ENCODE measurements at places on chromosomes 6 and 20.

DNA sequence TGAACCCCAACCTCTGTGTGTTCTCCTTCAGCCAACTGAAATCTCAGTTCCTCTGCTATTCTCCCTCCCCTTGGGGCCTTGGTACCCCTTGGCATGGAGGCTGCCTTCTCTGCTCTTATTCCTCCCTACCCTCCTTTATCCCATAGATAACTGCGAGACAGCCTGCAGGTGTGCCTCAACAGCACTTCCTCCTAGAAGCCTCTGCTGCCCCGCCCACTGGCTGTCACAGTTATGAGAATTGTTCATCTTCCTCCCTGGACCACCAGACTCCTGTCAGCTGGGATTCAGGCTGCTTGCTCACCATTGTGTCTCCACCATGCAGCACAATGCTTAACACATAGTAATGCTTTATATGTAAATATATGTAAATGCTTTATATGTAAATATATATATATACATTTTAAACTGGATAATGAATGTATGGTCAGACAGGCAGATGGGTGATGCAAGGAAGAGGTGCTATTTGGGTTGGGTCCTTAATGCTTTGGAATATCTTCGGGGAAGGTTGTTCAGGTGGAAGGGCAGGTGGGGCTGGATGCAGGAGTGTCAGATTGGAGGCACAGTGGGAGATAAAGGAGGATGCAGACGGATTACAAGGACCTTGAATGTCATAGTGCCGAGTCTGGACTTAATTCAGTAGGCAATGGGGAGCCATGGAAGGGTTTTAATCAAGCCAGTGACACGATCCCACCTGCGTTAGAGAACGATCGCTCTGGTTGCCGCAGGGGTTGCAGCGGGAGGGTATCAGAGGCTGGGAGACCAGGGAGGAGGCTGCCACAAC is 4.9 kb downstream of the CDH22 start:
- no peak for DNase-seq

DNA sequence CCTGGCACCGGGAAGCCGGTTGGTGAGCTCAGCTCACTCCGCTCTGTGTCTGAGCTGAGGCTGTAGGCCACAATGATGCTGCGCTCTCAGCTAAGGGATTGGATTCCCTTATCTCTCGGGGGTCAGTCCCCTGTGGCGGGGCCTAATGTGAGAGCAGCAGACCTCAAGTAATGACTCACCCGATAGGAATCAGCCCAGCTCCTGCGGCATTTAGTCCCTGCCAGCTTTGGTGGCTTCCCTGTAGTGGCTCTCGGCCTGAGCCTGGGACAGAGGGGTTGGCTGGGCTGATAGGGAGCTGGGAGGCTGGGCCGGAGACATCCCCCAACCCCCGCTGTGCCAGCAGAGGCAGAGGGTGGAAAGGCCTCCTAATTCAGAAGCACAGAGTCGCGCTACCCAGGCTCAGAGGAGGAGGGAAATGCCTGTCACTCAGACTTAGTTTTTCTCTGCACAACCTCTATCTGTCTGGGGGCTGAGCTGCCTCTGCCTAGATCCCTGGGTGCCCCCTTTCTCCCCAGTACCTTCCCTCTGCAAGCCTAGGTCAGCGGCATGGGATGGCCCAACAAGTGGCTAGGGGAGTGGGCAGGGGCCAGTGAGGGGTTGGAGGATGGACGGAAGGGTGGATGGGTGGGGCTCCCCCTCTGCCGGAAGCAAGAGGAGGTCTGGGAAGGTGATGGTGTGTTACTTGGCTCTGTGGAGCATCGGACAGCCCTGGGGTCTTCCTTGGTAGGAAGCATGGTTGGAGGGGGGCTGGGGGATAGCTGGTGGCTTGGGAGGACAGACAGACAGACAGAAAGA is 92.2 kb downstream of the CDH22 start:
- peak; percentile 16 for DNase-seq

- no peak for DNase-seq
Observed at GRCh38 chr6:98920904-98921431, 26.8 kb downstream of the FBXL4 start.

DNA sequence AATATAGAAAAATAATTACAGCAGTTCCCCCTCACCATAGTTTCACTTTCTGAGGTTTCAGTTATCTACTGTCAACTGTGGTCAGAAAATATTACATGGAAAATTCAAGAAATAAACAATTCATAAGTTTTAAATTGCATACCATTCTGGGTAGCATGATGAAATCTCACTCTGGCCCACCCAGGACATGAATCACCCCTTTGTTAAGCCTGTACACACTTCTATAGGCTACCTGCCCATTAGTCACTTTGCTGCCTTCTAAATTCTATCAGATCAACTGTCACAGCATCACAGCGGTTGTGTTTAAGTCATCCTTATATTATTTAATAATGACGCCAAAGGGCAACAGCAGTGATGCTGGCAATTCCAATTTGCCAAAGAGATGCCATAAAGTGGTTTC is 140.3 kb upstream of the RUNX2 start:
- DNase-seq: peak; percentile 72

DNA sequence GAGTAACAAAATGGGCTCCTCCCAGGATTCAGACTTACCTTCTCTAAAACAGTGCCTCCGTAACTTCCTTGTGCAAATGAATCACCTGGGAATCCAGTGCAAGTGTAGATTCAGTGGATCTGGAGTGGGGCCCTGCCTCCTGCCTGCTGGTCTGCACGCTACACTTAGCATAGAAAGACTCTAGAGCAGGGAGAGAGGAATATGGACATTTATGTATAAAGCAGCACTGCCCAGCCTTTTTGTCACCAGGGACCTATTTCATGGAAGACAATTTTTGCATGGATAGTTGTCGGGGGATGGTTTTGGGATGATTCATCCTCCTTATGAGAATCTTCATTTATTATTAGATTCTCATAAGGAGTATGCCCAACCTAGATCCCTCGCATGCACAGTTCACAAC is 42.3 kb upstream of the L3MBTL3 start:
- no peak for DNase-seq

- no peak for DNase-seq
Observed at GRCh38 chr6:126926926-126927325, 191.5 kb upstream of the RSPO3 start.

- no peak for DNase-seq
Observed at GRCh38 chr6:85714893-85715530, 72.3 kb upstream of the SYNCRIP start.

DNA sequence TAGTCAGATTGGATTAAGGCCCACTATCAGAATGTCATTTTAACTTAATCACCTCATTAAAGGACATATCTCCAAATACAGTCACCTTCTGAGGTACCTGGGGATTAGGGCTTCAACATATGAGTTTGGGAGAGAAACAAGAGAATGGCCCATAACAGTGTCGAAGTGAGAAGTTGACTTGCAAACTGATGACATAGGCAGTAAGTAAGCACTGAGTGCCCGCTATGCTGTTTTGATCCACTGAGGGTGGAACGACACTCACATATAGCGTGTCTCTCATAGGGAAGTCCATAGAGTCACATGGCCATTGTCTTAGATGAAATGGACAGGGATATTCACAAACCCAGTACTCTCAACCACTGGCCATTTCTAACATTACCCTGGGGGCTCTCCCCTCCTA is 264.2 kb downstream of the SAMD5 start:
- no peak for DNase-seq

GRCh38 chr20:20426655-20426907 is 58.7 kb downstream of the INSM1 start:
- DNase-seq: no peak

- no peak for DNase-seq
Observed at GRCh38 chr6:37432590-37432915, 468 bp upstream of the CMTR1 start.

All from fibroblast of pulmonary artery (primary cell).